NCI-H1092 (cell line): ENCODE measurements at places on chromosomes 2 and 18.

GRCh38 chr18:48991676-48992075 lies 40.9 kb upstream of the SMAD7 start:
- no peak for DNase-seq

GRCh38 chr18:51852681-51853080 lies 487.3 kb upstream of the DCC start:
- no peak for DNase-seq

DNA sequence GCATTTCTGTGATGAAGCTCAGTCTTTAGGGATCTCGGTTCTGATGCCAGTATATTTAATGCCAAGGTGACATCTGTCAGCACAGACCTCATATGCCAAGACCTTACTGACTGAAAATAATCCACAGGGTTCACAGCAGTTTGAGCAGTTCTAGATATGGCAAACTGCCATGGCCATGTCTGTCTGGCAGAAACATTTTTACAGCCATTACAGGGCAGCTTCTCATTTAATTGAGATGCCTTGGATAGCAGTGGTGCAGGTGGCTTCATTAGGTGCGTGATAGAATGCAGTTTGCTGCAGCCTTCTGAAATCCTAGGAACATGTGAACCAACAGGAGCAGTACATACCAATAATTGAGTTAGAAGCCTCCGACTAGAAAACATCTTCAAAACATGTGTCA lies 510.6 kb downstream of the XIRP2 start:
- no peak for DNase-seq

GRCh38 chr2:42141687-42142546 lies 27.2 kb upstream of the EML4 start:
- DNase-seq = peak; percentile 6

DNA sequence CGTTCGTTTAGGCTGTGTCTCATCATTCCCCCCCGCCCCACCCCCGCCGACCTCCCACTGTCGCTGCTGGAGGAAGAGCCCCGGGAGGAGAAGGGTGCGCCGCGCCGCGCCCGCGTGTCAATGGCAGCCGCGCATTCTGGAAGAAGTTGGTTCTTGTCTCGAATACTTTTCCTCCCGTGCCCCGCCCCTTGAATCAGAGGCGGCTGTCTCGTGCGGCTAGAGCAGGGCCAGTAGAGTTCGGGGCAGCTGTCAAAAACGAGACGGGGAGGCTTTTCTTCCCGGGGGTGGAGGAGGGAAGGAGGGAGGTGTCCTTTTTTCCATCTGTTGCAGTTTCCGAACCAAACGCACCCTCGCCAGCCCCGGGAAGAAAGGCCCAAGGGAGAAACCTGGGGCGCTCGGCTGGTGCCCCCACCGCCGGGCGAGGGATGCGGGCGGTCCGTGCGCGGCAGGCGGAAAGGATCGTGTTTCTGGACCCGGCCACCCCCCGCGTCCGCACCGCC lies 410 bp upstream of the TGIF1 start:
- DNase-seq = no peak

DNA sequence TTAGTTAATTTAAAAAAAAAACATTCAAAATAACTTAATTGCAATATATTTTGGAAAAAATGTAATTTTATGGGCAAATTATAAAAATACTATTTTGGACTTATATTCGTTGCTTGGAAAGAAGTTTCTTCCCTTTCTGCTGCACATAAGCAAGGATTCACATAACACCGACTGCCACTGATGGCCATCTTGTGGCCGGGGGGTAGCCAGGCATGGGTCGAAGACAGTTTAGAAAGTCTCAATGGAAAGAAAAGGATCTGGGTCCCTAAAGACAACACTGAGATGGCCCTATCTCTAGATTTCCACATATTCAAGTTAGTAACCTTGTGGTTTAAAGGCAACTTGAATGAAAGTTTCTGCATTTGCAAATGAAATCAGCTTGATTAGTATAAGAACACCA lies 318.6 kb downstream of the AKAIN1 start:
- no peak for DNase-seq

GRCh38 chr18:63199743-63200241 lies 119.8 kb downstream of the BCL2 start:
- DNase-seq = no peak

DNA sequence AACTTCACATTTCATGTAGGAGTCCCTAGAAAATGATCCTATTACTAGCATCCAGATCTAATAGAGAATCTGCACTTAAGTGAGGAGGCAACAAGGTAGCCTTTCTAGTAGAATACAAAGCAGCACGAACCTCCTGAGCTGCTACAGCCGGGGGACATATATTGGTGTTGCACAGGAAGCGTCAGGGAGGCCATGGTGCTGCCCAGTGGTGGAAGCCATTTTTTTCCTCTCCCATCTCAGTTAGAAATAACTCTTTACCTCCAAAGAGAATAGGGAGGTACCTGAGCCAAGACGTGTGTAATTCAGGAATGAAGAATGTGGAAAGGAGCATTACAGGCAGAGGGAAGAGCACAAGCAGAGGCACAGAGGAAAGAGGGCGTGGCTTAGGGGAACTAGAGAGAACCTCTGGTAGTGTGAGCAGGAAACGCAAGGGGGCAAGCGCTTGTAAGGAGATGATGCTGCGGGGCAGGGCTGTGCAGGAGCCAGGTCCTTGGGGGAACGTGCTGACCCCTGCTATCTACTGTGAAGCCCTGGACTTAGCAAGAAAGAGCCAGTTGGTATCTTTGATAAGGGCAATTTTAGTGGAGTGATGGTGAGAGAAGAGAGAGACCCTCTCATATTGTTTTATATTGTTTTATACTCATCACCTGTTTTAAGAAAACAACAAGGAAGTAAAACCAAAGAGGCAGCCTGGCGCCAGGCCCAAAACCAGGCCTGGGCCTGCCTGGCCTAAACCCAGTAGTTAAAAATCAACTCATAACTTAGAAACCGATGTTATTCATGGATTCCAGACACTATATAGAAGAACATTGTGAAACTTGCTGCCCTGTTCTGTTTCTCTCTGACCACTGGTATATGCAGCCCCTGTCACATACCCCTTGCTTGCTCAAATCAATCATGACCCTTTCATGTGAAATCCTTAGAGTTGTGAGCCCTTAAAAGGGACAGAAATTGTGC lies 50.0 kb upstream of the TTC39C start:
- no peak for DNase-seq

DNA sequence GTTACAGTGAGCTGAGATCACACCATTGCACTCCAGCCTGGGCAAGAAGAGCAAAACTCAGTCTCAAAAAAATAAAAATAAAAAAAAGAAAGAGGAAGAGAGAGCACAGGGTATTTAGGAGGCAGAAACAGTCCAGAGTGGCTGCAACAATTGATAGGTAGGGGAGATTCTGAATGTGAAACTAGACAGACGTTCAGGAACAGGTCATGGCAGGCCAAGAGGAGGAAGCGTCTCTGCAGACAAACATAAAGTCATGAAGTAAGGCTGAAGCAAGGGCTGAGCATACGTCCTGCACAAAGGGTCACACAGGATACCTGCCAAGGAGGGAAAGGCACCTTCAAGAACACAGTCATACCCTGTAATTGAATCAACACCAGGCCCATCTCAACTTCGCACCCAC lies 64.1 kb upstream of the ZNF532 start:
- DNase-seq = no peak

- DNase-seq = no peak
These were observed 42.1 kb upstream of the EHBP1 start for GRCh38 chr2:62663411-62663810.

GRCh38 chr2:230773039-230773773 lies 60.6 kb downstream of the CAB39 start:
- no peak for DNase-seq

GRCh38 chr2:196598846-196599245 lies 40.7 kb upstream of the CCDC150 start:
- no peak for DNase-seq

- DNase-seq = no peak
These were observed 100.5 kb downstream of the CDC42EP3 start for GRCh38 chr2:37570773-37571586.

- no peak for DNase-seq
These were observed 903 bp downstream of the KCNG3 start for GRCh38 chr2:42492691-42493467.

DNA sequence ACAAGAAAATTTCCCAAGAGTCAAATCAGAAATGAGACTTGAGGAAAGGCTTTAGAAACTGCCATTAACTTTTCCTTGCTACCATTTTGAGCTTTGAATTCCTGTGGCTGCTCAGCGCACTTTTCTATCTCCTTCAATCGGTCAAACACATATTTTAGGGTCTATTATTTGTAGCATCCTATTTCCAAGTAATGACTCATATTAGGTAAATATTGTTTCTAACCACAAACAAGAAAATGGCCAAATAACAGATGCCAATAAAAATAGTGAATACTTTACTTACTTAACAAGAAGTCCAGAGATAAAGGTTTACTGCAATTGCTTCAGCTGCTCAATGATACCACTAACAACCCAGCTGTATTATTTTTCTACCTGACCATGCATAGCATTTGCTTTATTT lies 29.7 kb upstream of the CCDC178 start:
- DNase-seq = no peak

- peak; percentile 33 for DNase-seq
These were observed 4.9 kb downstream of the KCNE4 start for GRCh38 chr2:223056701-223057418.

GRCh38 chr2:198525211-198525969 lies 721.0 kb downstream of the PLCL1 start:
- DNase-seq = no peak

DNA sequence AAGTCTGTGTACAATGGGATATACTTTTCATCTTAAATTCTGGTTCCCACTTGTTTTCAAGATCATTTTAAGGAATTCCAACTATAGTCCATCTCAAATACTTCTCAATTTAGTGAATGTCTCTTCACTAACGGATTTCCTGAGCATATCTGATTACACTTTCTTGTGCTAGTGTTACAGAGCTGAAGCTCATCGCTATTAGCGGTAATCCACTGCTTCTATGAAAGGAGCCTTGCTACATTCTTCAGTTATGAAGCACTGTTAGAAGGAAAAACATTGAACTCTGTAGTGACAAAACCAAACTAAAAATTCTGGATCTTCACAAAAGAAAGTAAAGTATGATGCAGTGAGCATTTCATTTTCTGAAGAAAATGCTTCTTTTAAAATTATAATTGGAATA lies 72.0 kb downstream of the AGPS start:
- DNase-seq = no peak

DNA sequence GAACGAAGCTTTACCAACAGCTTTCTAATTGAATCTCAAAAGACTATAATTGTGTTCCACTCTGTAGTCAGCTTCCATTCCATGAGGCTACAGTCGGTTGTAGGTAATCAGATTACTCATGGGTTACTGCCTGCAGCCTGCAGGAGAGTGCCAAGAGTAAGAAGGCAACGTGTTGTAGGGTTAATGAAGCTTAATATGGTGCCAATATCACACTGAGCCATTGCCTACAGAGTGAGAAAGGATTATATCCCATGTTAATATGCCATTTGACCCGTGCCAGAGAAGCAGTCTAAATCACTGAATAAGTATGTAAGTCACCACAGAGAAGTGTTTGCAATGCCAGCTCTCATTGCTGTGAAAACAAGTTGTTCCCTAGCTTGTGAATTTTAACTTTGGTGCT lies 734.5 kb upstream of the ACVR2A start:
- DNase-seq = peak; percentile 2

GRCh38 chr2:213042262-213042661 lies 109.2 kb downstream of the IKZF2 start:
- no peak for DNase-seq

DNA sequence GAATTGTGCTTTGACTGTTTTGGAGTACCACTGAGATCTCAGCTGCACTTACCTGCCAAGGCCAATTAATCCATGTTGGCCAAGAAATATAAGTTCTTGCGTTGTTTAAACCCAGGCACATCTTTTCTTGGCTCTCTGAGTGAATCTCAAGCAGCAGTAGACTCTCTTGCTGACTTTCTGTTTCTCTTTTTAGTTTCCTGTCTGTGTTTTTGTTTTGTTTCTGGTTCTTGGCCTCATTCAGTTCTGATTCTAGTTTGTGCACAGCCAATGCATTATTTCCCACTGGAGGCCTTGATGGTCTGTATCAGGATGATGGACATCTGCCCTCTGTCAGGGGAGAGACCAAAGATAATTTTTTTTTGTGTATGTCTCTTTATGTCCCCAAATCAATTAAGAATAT lies 379.4 kb downstream of the CDH2 start:
- DNase-seq = no peak

- no peak for DNase-seq
These were observed 5.8 kb upstream of the CCDC88A start for GRCh38 chr2:55425431-55425831.

- DNase-seq = no peak
These were observed 1.0 kb upstream of the FAM178B start for GRCh38 chr2:96987301-96987909.

- DNase-seq = peak; percentile 13
These were observed at the start of gene LYPD1 for GRCh38 chr2:132669908-132670495. Gene LYPD1, minus strand, starts transcription at chr2:132670205. Its CDS starts 273 bp downstream, at chr2:132669932.

- no peak for DNase-seq
These were observed 652.4 kb downstream of the SLC4A3 start for GRCh38 chr2:220279840-220280239.

- DNase-seq = no peak
These were observed 94.8 kb downstream of the GFPT1 start for GRCh38 chr2:69292256-69292655.

DNA sequence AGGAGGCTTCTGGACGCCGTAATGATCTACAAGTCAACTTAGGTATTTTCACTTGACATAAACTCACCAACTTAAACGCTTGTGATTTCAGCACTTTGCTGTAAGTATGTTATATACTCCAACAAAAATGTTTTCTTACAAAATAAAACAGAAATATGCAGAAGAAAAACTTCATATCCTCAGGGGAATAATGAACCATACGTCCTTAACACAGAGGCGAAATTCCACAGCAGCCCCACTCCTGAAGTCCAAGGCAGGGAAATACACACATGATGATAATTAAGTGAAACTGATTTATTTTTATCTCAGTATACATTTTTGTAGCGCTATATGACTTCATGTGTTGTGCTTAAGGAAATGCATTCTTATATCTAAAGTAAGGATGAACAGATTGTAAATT lies 335.4 kb upstream of the VWC2L start:
- no peak for DNase-seq
